ENCODE measurements at places on chromosomes 4 and X.

DNA sequence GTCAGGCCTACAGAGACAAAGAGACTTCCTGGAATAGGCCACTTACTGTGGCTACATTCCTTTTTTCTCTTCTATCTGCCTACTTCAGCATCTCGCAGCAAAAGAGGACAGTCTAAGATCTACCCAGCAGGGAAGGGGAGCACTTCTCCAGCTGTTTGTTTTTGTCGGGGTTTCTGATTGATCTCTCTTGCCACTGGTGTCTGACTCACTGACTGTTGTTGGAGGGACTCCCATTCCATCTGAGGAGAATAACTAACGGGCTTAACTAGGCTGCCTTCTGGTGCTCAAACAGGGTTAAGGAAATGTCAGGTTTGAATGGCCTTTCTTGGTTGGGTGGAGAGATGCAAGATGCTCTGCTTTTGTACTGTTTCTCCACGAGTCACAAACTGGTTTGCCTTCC is 100.2 kb upstream of the TMEM164 start:
- no peak for DNase-seq

- DNase-seq: no peak
Observed at GRCh38 chr4:993111-994029, at the start of gene SLC26A1. Gene SLC26A1, minus strand, starts transcription at chr4:993404. Its CDS starts 1,701 bp downstream, at chr4:991703.

DNA sequence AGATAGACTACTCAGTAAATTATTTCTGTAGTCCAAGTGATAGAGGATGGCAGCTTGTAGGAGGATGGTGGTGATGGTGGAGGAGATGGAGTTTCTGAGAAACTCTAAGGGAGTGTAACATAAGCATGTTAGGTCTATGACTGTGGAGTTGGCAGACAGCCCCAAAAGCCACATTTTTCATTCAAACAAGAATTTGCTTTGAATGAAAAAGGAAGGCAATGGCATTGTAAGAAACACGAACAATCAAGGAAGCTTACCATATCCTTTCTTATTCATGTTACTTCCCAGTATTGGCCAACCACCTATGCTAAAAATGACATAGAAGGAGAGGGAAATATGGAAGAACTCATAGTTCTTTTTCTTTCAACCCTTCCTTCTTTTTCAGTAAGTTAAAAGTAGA is 18.7 kb upstream of the SEC24B start:
- DNase-seq: no peak

DNA sequence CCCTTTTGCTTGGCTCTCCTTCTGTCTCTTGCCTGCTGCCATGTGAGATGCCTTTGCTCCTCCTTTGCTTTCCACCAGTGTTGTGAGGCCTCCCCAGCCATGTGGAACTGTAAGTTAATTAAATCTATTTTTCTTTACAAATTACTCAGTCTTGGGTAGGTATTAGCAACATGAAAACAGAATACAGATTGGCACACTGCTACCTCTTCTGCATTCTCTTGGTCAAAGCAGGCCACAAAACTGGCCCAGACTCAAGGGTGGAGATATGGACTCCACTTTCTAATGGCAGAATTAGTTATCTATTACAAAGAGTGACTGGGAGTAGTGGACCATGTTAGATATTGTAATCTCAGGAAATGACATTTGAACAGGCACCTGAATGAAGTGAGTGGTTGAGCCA is 21.5 kb upstream of the CCDC149 start:
- no peak for DNase-seq

DNA sequence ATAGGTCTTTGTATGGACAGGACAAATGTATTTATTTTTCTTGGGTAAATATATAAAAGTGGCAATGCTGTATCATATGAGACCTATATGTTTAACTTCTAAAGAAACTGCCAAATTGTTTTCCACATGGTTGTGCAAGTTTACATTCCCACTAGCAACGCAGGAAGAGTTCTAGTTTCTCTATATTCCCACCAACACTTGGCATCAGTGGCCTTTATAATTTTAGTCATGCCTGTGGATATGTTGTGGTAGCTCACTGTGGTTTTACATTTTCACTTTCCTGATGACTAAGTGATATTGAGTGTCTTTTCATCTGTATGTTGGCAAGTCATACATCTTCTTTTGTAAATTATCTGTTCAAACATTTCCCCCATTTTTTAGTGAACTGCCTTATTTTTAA is 126.0 kb downstream of the EMCN start:
- no peak for DNase-seq

DNA sequence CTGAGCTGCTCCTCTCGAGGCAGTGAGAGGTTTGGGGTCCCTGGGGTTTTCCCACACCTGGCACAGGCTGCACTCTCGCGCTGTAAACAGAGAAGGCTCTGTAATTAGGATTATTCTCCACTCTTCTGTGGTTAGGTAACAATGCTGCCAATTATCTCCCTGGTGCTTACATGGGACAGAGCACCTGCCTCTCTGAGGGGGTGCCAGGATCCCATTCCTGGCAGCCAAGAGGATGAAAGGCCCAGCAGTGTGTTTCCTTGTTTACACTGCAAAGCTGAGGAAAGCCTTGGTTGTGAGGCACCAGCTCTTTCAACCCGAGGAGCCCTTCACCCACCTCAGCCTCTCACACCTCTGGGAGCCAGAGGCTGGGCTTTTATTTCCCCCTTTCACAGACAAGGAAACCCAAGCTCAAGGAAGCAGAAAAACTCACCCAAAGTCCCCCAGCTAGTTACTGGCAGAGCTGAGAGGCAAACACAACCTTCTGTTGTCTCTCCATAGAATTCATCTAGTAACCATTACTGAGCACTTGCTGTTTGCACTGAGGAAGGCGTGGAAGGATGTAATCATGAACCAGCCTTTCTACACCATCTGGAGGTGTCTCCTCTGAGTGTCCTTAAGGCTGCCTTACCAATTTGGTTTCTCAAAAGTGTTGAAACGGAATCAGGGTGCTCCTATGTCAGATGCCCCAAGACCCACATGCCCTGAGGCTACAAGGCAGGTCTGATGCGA is 39.7 kb upstream of the PROM1 start:
- no peak for DNase-seq

GRCh38 chrX:150355913-150356312 is 7.2 kb upstream of the MAMLD1 start:
- no peak for DNase-seq

DNA sequence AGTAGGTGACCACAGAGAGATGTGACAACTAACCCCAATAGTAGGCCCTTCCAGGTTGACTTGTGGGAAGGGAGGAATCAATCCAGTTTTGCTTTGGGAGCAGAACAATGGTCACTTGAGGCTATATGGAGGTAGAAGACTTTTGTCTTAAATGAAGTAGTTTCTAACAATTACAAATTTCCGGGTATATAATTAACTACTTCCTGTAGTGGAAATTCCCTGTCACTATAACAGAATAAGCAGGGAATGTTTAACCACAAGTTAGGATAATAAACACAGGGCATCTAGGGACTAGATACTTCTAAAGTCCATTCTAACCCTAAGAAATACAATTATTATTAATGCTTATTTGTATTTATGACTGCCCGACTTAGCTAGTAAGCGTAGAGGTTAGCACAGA is 99.0 kb upstream of the TRPC3 start:
- no peak for DNase-seq

DNA sequence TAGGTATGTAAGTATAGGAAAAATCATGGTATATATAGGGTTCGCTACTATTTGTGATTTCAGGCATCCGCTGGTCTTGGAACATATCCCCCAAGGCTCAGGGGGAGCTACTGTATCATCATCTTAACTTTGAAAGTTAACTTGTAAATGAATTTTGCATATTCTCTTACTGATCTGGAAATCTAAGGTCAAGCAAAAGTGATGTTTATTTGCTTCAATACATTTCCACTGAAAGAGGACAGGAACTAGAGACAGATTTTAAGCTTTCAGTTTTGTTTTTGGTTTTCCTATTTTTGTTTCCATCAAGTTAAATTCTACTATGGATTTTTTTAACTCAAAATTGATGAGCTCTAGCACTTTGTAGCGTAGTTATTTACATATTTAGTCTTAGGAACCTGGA is 56.2 kb downstream of the NAF1 start:
- no peak for DNase-seq

DNA sequence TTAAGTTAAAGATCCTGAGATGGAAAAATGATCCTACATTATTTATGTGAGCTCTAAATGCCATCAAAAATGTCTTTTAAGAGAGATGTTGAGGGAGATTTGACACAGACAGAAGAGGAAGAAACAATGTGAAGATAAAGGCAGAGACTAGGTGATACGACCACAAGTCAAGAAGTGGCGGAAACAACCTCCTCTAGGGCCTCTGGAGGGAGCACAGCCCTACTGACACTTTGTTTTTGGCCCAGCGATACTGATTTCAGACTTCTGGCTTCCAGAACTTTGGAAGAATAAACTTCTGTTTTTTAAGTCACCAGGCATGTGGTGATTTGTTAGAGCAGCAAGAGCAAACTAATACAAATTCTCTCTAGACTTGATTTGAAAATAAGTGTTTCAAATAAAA is 1216.1 kb downstream of the FSTL5 start:
- no peak for DNase-seq

All from thymus (tissue), 14 donors.